ENCODE measurements at places on chromosomes 2 and 18.

GRCh38 chr18:7592305-7593071 is 25.4 kb downstream of the PTPRM start:
- no peak for DNase-seq

- no peak for DNase-seq
These were observed 11.9 kb downstream of the GBX2 start for GRCh38 chr2:236156095-236156859.

- DNase-seq = no peak
These were observed 158.9 kb downstream of the TWIST2 start for GRCh38 chr2:239006622-239007285.

DNA sequence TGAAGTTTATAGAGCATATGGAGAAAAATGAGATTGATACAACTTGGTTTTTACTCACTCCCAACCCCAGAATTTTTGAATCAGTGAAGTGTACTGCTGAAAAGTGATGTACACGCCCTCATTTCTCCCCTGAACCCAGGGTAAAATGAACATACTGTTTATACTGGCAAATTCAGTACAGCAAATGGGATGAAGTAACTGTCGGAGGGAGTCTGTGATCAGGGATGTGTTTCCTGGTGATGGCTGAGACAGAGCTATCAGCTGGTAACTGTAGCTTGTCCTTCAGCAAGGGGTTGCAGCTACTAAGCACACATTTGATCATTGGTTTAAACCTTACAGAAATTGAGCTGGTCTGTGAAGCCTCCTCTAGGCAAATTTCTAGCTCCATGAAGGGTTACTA is 191.6 kb downstream of the PTPRM start:
- DNase-seq = no peak

GRCh38 chr2:26629751-26630150 is 11.4 kb downstream of the CIB4 start:
- DNase-seq = no peak

DNA sequence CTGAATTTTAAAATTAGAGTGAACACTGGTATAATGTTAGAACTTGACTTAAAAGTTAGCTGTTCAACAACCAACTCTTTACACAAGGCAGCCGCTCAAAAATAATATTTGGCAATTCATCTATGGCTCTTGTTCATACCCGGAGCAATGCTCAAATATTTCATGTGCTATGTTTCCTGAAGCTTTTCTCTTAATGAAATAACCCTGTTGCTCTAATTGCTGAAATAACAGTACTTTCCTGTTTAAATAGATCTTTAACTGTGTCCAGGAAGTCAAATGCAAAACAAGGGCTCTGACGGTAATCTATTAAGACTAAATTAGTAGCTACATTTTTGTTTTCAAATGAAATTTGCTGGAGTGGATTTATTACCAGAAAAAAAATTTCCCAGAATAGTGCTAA is 33.7 kb downstream of the RFTN2 start:
- DNase-seq = no peak

GRCh38 chr2:224325941-224326340 is 76.0 kb downstream of the FAM124B start:
- DNase-seq = no peak

- DNase-seq = no peak
These were observed 43.3 kb downstream of the PLB1 start for GRCh38 chr2:28539118-28539541.

- no peak for DNase-seq
These were observed 631 bp downstream of the GYPC start for GRCh38 chr2:126656431-126657147.

DNA sequence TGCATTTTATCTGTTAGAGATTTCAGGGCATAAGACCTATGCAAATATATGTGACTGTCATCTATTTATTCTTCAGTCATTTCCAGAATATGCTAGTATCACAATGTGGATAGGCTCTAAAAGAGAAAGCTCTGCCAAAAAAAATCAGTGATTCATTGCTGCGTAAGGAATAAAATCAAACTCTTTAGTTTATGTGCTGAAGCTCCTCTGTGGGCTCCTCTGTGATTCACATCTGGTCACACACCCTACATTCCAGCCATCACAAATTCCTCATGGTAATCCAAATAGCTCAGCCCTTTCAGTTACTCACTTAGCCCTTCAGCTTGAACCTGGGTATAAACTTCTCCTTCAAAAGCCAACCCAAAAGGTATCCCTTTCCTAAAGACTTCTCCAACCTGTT is 21.4 kb downstream of the DLGAP1 start:
- no peak for DNase-seq

- no peak for DNase-seq
These were observed 56.6 kb upstream of the CYP26B1 start for GRCh38 chr2:72204156-72204785.

- DNase-seq = no peak
These were observed 9.7 kb upstream of the IL1RN start for GRCh38 chr2:113117541-113118262.

DNA sequence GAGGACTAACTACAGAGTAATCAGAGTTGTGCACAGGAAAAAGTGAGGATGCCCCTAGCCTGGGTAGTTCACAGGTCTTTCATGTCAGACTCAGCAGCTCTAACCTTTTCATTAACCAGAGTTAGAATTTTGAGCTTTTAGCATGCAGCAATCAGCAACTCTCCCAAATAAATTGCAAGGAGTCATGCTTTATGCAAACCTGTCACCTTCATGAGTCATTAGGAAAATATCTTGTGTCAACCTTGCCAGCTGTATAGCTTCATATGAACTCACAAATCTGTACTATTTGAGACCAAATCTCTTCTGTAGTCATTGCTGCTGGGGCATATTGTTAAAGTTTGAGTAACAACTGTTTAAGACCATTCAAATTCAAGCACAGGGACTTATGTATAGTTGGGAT is 382.3 kb upstream of the NT5C1B start:
- no peak for DNase-seq

GRCh38 chr2:205858881-205859441 is 176.7 kb downstream of the NRP2 start:
- DNase-seq = no peak

- no peak for DNase-seq
These were observed 59.7 kb downstream of the CYP1B1 start for GRCh38 chr2:38016219-38016618.

DNA sequence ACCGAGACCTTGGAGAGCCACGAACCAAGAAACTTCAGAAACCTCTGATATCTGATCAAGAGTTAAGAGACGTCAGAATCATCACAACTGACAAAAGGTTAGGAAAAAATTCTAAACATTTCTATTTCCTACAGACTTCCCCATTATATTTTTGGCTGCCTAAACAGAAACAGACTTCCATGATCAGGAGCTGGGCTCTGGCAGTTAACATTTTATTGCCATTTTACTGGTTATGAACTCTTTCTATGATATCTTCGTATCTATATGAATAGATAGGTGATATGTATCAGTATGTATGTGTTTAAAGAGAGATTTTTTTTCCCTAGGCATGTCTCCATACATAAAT is 31.1 kb upstream of the PPP1R1C start:
- no peak for DNase-seq

DNA sequence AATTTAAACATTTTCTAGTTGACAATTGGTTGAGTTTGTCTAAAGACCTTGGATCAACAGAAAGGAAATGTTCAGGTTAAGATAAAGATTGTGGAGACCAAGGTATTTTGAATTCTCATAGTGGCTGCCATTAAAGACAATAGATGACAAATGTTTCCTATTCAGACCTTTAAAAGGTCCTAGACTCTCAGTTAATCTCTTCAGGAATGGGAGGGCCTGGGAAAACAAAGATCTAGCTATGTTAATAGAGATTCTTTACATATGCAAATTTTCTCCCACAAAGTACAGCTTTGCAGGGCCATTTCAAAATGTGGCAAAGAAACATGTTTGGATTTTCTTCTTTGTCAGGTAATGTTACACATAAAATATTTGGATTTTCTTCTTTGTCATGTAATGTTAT is 403.9 kb downstream of the SPAG16 start:
- DNase-seq = no peak

DNA sequence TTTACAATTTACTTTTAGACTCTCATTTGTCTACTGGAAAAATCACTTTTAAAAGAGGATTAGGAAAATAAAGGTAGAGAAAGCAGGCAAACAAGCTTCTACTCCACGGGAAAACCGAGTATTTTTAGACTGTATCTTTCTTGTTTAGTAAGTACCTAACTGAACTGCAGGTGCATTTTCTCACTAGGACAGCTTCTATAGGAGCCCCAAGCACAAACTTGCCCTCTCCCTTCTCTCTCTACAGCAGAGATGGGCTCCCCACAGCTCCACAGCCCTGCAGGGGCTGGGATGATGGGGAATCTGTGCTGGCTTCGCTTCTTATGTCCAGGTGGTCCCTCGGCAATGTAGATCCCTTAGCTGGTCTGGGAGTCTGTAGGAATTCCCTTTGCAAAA is 16.2 kb downstream of the PSTPIP2 start:
- no peak for DNase-seq

- DNase-seq = no peak
These were observed 23.7 kb downstream of the CUL3 start for GRCh38 chr2:224561234-224562005.

GRCh38 chr18:36321658-36322407 is 24.3 kb downstream of the FHOD3 start:
- no peak for DNase-seq

DNA sequence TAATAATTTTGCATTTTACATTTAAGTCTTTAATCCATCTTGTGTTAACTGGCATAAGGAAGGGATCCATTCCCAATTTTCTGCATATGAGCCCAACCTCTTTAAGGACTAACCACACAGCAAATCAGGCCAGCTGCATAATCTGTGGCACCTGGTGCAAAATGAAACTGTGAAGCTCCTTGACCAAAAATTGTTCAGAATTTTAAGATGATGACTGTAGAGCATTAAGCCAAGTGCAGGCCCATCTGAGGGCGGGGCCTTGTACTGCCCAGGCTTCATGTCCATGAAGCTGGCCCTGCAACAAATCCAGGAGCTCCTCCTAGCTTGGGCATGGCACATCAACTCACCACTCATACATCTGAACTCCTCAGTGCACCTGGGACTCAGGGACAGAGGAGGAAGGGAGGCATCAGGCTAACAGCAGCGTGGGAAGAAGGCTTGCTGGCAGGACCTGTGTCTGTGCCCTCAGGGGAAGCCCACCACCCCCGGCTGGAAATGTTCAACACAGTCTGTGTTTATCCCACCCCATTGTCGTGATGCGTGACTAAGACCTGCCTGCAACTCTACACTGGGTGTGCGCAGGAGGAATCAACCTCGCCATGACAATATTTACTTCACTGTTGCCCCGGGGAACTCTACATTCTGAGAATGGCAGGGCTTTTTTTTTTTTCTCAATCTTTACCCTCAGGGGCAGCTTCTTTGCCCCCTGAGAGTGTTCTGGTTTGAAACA is 128.9 kb upstream of the SIX2 start:
- no peak for DNase-seq

DNA sequence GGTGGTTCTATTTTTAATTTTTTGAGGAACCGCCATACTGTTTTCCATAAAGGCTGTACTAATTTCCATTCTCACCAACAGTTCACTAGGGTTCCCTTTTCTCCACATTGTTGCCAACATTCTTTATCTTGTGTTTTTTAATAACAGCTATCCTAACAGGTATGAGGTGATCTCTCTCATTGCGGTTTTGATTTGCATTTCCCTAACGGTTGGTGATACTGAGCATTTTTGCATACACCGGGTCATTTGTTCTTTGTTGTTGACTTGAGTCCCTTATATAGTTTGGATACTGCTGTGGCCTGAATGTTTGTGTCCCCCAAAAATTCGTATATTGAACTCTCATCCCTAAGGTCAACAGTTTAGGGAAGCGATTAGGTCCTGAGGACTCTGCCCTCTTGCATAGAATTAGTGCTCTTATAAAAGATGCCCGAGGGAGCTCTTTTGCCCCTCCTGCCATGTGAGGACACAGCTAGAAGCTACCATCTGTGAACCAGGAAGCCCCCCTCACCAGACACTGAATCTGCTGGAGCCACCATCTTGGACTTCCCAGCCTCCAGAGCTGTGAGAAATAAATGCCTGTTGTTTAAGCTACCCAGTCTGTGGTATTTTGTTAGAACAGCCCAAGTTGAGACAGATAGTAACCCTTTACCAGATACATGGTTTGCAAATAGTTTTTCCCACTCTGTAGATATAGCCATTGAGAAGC is 4.7 kb downstream of the IMP4 start:
- DNase-seq = no peak

- no peak for DNase-seq
These were observed 28.0 kb downstream of the DNER start for GRCh38 chr2:229686122-229686919.

- DNase-seq = no peak
These were observed 2.7 kb downstream of the RASGRP3 start for GRCh38 chr2:33478968-33479731.

DNA sequence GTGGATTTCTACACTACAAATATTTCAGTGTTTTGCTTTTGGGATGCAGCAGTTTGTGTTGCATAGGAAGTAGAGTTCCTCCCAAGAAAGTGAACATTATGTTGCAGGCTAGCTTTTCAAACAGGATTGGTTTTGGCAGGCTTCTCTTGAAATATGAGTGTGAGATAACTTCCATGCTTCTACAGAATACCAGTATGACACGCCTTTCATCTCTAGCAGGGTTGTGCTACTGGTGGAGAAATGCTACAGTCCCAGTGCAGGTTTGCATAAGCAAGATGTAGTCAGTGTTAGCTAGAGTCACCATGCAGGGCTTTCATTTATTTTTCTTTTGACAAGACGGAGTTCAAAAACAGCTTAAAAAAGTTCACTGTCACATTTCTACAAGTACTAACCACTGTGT is 17.1 kb upstream of the CAVIN2 start:
- DNase-seq = no peak

DNA sequence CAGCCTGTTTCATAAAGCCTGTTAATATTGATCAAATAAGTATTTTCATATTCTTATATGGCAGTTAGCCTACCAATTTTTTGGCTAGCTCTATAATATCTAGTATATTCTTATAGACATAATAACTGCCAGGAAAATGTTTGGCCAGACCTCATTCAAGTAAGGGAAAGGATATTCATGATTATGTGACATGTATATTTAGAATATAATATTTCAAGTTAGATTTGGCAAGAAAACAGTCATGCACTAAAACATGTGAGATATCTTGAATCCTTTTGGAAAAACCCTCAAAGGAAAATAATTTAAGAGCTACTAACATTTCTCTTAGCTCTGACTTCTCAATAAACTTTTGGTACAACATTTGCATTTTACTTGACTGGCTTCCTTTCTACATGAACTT is 694.1 kb downstream of the PLCL1 start:
- no peak for DNase-seq

GRCh38 chr2:117436697-117437096 is 377.8 kb upstream of the DDX18 start:
- no peak for DNase-seq

GRCh38 chr2:123045713-123046112 is 979.4 kb upstream of the CNTNAP5 start:
- no peak for DNase-seq

GRCh38 chr2:13968811-13969210 is 663.7 kb upstream of the LRATD1 start:
- no peak for DNase-seq

Measured in T-helper 1 cell (primary cell).